ENCODE measurements at places on chromosomes 2 and 18. TPM values are rescaled to one million over a fixed set of nuclear protein-coding genes. Genes with fewer than 3 reads are reported as not detected.
A peak's percentile ranks its signal among the peaks of the same experiment; 100 is the strongest.

DNA sequence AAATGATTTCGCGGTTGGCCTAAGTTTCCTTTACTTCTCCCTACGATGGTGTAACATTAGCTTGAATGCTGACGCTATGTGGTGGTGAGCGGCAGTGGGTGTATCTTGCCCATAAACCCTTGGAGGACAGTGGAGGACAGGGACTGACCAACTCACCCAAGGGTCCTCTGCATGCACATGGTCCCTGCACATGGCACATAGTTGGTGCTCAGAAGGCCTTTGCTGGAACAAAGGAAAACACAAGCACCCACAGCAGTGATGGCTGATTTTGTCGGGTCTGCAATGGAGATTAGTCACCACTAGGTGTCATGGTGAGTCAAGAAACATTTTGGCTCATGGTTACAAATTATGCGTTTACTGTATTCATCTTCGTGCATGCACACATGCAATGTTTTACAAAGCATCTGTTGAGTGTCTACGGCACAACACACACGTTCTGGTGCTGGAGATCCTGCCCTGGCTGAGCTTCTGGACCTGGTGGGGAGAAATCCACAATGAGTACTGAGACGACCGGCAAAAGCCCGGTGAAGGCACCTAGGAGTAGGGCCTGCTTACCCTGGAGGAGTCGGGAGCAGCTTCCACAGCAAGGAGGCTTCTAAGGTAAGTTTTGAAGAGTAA is 44.0 kb downstream of the PDCL3 start:
- peak; percentile 42 for DNase-seq

- DNase-seq, result no peak
Measured at GRCh38 chr2:29729401-29729800, 192.0 kb downstream of the ALK start.

DNA sequence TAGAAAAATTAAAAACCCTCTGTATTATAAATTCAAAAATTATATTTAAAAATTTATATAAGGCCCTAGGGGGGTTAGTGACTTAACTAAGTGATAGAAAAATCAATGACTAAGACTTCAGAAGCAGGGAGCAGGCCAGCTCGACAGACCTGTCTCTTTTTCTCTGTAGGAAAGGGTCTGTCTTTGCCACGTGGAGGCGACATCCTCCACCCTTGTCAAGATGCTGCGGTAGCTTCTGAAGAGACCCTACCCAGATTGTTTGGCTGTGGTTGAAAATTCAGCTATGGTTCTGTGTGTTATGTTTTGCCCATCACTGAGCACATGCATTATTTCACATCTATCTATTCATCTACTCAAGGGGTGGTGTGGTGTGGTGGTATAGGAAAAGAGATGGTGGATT is 8.2 kb upstream of the SLC4A3 start:
- DNase-seq, result no peak

DNA sequence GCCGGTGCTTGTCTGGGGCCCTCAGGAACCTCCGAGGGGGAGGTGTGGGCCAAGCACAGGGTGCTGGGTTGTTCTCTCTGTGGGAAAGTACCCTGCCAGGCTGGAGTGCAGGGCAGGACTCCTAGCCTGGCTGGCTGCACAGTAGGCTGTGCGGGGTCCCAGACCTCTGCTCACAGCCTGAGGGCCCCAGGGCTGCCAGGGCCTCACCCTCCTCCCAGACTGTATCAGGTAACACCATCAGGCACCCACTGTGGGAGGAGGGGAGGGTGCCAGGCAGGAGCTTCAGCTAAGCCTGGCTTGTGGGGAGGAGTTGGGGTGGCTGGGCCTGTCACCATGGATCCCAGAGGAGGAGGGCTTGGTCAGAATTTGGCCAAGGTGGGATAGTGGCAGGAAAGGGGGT is 211.9 kb upstream of the SMAD2 start:
- DNase-seq, result no peak

GRCh38 chr2:54956111-54956627 is 94.1 kb downstream of the RTN4 start:
- no peak for DNase-seq

- DNase-seq, result no peak
Measured at GRCh38 chr2:229943171-229943570, 20.9 kb downstream of the FBXO36 start.

- DNase-seq, result no peak
Measured at GRCh38 chr2:32182667-32183066, 17.0 kb downstream of the SLC30A6 start.

The MATN3 gene
- total RNA-seq, result not detected

The FLACC1 gene
- 0.59 TPM for total RNA-seq

The PCARE gene
- total RNA-seq, result not detected

The KCTD18 gene
- total RNA-seq, result 16.7 TPM

The NEMP2 gene
- 19.5 TPM for total RNA-seq

The UGT1A6 gene
- total RNA-seq, result not detected
